ENCODE measurements at places on chromosomes 11 and 22.

DNA sequence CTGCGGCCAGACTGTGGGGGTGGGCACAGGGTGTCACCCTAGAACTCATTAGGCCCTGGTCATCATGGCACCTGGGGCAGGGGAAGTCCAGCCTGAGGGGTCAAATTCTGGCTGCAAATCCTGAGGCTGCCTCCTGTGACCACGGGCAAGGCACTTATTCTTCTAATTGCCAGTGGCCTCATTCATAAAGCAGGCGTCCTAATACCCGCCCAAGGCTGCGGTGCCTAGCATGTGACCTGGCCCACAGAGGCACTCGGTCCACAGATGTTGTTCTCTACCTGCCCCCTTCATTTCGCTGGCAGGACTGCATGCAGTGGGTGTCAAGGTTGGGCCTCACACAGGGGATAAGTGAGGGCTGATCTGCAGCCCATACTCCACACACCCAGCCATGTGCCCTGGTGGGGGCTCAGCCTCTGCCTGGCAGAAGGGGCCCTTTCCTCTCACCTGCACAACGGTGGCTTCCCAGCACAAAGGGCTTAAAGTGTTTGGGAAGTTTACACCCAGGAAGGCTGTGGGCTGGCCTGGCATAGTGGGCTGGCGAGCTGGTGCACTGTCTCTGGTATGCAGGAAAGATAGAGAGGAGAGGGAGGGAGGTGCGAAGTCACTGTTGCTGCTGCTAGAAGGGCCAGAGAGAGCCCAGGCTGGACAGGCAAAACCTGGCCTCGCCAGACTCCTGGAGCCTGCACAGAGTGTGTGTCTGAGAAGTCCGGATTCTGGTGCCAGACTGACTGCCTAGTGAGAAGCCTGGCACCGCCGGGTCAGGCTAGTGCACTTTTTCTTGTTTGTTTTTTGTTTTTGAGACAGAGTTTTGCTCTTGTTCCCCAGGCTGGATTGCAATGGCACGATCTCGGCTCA is 3.2 kb downstream of the MPST start:
- no peak for DNase-seq

DNA sequence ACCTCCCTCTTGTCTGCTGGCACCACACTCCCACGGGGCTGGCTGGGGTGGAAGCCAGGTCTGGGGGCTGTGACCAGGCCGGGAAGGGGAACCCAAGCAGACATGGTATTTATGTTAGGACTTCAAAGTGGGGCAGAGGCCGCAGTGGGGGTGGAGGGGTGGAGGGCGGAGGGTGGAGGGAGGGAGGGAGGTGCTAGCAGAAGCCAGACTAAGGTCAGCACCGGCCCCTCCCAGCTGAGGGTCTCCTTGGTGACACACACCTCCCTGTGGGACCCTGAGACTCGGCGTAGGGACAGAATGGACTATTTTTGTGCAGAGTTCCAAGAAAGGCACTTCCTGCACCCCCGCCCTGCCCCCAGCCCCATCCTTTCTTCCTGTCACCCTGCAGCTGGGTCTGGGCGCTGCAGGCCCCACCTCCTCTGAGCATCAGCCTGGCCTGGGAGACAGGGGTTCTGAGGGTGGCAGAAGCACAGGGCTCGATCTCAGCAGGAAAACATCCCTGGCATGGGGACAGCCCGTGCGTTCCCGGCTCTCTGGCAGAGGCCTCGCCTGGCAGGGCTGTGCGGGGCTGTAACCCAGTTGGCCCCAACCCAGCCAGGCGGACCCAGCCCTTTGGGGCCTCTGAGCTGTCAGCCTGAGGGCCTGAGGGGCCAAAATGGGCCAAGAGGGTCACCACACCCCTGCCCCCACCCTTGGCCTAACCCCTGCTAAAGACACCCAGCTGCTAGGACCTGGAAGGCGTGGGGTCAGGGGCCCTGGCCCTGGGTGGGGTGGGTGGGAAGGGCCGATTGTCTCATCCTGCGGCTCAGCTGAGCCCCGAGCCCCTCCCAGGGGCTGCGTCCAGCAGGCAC is 9.6 kb upstream of the CD248 start:
- DNase-seq, result peak; percentile 84

- no peak for DNase-seq
Observed at GRCh38 chr11:69238573-69239351, 55.2 kb upstream of the MYEOV start.

GRCh38 chr11:70532066-70532440 is 133.7 kb downstream of the CTTN start:
- peak; percentile 6 for DNase-seq

GRCh38 chr11:102225689-102226568 is 91.4 kb upstream of the BIRC3 start:
- no peak for DNase-seq

DNA sequence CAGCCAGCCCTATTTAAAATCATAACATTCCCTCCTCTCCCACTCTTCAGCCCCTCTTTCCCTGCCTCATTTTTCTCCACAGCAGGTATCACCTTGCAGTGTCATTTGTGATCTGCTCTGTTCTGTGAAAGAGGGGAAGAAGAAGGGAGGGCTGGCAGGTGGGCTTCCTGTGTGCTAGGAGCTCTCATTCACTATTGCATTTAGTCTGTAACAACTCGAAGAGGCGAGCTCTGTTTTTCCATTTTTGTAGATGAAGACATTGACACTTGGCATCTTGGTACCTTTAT is 52.1 kb upstream of the CRYBB3 start:
- DNase-seq, result no peak

DNA sequence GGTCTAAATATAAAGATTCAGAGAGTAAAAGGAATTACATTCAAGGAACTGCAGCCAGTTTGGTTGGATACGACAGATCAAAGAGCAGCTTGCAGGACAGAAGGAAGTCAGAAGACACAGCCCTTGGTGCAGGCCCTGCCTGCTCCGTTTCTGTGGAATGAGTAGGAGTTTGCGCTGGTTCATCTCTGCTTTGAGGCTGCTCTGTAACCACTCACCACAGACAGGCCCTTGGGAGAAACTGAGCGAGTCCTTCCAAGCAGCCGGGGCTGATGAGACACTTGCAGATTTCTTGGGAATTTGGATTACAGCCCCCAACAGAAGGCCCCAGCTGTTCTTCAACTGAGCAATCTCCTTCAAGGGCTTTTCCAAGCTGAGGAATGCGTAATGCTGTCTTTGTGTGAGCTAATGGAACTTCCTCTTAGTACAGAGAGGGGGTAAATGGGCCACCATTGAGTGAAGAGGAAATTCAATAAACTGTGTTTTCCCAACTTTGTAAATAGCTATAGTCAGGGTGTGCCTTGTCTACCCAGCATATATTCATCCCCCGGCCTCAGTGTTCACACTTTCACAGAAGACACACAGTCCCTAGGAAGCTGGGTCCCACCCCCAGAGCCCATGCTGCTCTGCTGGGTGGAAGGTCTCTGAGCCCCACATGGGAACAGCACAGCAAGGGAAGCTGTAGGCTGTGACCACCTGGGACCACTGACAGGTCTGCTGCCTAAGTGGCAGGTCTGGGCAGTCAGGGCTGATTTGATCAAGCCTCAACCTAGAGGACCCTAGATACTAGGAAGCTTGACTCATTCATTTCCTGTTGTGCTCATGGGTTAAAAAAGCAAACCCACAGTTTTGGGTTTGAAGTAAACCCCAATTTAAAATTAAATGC is 16.6 kb downstream of the IL10RA start:
- DNase-seq, result peak; percentile 73

Data from Right ventricle myocardium superior (tissue), 1 donor.